CD4-positive, alpha-beta memory T cell (primary cell): ENCODE measurements at places on chromosomes 6 and 20. TPM values are rescaled to one million over a fixed set of nuclear protein-coding genes. Genes with fewer than 3 reads are reported as not detected.

DNA sequence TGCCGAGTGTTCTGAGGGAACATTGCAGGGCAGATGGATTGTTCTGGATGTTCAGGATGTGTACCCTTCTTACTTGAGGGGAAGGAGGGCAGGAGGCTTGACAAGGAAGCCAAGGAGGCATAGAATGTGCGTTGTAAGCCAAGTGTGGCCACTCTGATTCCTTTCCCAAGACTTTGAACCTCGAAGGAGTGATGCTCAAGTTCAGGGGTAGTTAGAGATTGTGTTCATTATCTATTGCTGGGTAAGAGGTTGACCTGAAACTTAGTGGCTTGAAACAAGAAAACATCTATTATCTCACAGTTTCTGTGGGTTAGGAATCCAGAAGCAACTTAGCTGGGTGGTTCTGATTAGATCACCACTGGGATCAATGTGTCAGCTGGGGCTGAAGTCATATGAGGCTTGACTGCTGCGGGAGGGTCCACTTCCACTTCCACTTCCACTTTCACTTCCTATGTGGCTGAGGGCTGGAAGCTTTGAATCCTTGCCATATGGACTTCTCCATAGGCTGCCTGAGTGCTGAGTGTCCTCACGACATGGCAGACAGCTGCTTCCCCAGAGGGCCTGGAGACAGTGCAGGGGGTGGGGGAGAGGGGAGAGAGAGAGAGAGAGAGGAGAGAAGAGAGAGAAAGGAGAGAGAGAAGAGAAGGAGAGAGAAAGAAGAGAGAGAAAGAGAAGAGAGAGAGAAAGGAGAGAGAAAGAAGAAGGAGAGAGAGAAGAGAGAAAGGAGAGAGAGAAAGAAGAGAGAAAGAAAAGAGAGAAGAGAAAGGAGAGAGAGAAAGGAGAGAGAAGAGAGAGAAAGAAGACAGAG lies 6.9 kb upstream of the CD40 start:
- DNase-seq, result no peak

- no peak for DNase-seq
Observed at GRCh38 chr6:16400248-16400760, 161.9 kb downstream of the GMPR start.

DNA sequence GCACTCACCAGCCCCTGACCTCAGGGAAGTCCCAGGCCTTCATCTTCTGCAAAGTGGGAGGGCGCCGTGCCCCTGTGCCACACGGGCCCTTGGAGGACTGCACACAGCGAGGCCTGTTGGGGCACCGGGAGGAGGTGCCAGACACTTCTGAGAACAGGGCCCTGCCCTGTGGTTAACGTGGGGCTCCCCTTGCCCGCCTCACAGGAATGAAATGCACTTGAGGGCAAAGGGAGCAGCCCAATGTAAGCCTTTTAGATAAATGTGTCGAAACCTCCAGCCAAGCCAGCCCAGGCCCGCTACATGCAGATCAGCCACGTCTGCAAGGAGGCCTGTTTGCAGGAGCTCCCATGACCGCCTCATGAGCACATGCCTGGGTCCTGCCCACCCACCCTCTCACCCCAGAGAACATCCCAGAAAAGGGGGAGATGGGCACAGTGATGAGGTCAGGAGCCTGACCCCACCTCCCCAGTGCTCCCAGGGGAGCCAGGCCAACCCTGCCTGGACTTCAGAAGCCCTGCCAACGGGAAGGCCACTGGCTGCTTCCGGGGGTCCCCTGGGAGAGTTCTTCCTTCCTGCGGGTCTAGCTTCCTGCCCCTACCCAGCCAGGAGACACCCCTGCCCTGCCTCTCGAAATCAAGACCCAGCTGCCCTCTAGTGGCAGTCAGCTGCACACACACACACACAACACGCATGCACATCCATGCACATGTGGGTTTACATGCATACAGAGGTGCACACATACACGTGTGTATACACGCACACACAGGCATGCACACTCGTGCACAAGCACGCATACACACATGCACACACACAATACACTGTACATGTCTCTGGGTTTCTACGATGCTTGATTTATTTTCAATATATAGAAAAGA lies 178.7 kb downstream of the TAF4 start:
- DNase-seq, result no peak

GRCh38 chr20:47816487-47817451 lies 31.5 kb upstream of the SULF2 start:
- DNase-seq, result no peak

- no peak for DNase-seq
Observed at GRCh38 chr20:24589381-24589780, 120.0 kb downstream of the SYNDIG1 start.

GRCh38 chr6:101114703-101115102 lies 233.6 kb upstream of the ASCC3 start:
- DNase-seq, result no peak

- no peak for DNase-seq
Observed at GRCh38 chr6:63372951-63373533, 53.3 kb upstream of the LGSN start.

DNA sequence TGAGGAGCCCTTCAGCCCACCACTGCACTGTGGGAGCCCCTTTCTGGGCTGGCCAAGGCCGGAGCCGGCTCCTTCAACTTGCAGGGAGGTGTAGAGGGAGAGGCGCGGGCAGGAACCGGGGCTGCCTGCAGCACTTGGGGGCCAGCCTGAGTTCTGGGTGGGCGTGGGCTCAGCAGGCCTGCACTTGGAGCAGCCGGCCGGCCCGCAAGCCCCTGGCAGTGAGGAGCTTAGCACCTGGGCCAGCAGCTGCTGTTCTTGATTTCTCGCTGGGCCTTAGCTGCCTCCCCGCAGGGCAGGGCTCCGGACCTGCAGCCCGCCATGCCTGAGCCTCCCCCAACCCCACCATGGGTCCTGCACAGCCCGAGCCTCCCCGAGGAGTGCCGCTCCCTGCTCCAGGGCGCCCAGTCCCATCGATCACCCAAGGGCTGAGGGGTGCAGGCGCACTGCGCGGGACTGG lies 101.7 kb upstream of the ADGRB3 start:
- no peak for DNase-seq

DNA sequence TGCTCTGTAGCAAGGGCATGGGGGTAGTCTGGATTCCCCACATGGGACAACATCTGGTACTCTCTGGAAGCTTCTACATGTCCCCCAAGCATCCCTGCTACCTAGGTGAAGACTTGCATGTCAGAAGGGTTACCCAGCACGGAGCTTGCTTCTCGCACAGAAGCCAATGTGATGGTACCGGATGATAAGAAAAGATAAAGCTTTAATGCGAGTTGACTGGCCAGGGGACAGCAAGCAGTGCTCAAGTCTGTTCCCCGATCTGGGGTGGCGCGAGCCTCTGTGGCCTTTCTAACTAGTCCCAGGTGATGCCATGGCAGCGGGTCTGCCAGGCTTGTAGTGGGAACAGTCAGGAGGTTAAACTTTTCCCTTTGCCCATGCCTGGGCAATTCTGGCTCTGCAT lies 70.0 kb upstream of the TIAM2 start:
- no peak for DNase-seq

GRCh38 chr20:11030351-11030750 lies 356.6 kb upstream of the JAG1 start:
- no peak for DNase-seq

- peak; percentile 45 for DNase-seq
Observed at GRCh38 chr6:125974214-125974866, 12.0 kb upstream of the TRMT11 start.

TGM3 gene
- not detected for total RNA-seq

PROKR2 gene
- total RNA-seq, result not detected

TRIM10 gene
- not detected for total RNA-seq

TOX2 gene
- 0.33 TPM for total RNA-seq

ARHGAP40 gene
- not detected for total RNA-seq
